CD4-positive, alpha-beta T cell treated with Interleukin-4 for 4 hours (primary cell): ENCODE measurements at places on chromosomes 7 and 10.

DNA sequence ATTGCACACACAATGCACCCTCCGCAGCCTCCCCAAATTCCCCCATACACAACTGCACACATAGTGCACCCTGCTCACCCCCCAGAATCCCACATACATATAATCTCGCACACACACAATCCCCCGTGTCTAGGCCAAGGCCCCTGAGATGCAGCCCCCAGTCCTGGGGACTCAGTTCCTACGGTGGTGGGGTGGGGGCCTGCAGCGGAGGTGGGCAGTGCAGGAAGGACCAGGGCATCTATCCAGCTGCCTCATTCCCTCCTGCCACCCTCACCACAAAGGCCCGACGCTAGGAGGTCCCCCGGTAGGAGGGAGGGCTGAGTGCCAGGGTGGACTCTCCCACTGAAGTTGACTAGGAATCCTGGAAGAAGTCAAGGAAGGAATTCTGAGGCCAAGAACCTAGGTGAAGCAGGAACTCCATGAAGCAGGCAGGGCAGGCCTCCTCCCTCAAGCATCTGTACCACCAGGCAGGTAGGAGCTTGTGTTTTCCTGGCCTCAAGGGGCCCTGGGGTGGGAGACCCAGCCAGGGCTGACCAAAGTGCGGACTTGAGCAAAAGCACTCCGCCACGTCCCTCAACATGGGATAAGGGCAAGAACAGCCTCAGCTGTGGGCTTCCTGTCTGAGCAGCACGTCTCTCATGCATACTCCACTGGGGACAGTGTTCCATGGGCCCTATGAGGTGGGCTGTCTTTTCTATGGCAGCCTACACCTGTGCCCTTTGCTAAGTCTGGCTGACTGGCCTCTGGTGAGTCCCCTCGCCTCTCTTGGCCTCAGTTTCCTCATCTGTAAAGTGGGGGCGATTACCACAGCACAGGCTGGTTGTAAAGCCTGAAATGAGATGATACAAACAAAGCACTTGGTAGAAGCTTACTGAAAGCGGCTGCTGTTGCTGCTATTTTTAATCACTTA is 145.7 kb downstream of the MAPK8 start:
- no peak for DNase-seq

- DNase-seq = peak; percentile 70
Measured at GRCh38 chr7:131057015-131057793, 270.5 kb upstream of the MKLN1 start.

DNA sequence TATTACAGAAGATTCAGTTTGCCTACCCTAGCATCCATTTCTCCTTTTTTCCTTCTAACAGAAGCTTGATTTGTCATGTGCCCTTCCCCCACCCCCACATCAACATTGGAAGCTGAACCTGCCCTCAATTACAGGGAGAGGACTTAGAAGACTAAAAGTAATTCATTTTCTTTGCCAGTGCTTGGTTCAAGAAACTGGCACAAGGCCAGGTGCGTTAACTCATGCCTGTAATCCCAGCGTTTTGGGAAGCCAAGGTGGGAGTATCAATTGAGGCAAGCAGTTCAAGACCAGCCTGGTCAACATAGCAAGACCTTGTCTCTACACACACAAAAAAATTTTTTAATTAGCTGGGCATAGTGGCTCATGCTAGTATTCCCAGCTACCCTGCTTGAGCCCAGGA is 32.6 kb downstream of the CCNJ start:
- DNase-seq = no peak

DNA sequence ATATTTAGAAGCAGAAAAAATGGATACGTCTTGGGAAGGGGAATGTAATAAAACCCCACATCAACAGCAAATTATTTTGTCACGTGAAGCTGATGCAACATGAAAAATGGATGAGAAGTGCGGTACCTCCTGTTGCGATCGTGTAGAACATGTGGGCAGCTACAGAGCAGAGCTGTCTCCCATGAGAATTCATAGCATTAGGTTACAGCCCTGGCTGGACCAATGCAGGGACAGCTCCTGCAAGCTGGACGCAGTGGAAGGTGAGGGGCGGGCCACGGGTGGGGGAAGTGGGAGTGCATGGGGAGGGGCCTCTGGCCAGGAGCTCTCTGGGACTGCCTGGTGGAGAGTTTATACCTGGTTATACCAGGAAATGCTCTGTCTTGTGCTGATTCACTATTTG is 120.3 kb downstream of the GATA3 start:
- DNase-seq = no peak

GRCh38 chr10:96794836-96795733 is 37.0 kb upstream of the LCOR start:
- DNase-seq = no peak

DNA sequence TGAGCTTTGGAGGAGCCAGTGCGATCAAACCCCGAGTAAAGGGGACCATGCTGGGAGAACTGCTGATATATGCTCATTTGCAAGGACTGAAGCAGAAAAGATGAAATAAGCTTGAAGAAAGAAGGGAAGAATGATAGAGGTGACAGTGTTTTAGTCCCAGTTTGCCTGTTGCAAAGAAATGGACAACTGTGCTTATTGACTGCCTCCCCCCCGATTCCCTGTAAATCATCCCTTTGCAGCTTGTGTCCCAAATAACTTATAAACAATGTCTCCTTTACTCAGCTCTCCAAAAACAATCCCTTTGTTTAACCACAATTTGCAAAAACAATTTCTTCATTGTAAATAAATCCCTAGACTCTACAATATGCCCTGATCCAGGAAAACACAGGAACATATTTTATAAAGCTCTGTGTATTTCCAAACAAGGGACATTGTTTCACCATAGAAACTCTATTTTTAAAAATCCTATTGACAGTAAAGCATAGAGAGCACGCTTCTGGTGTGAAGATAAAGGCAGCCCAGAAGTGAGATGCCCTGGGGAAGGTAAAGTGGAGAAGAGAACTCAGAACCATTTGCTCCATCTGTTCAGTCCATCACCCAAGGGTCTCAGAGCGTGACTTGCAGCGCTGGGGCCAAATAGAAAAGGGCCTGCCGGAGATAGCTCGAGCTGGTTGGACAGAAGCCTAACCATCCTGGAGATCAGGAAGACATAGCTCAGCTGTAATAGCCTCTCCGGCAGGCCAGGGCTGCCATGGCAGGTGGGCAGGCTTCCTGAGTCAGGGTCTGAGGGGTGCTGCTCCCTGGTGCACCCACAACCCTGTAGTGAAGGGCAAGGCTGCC is 280.5 kb downstream of the WDR11 start:
- no peak for DNase-seq

DNA sequence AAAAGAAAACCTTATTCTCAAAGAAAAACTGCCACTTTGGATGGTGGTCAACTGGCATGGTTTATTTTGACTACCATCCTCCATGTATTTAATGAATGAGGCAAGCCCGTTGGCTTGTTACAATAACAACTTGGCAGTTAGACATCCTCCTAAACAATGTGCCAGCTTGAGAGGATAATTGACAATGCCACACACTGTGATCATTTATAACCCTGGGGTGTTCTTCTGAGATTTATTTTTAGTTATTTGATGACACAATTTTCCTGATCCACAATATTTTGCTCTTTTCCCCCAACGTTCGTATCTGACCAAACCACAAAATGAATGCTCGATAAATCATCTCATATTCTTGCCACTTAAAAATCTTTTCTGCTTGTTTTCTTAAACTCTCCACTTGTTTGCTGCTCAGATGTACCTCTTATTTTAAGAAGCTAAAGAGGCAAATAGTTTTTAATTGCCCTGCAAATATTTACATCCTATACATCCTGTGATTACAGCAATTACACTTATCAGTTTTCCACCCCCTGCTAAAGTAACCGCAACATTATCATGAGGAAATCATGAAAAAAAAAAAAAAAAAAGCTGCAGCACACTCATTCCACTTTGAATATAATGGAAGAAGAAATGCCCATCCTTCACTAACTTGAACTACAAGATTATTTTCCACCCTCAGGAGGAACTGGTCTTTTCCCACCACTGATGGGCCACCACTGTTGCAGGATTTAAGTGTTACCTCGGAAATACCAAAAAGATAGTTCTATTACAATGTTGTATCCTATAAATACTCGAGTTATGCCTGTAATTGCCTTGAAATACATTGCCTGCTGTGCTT is 119.9 kb downstream of the MBL2 start:
- no peak for DNase-seq

- DNase-seq = no peak
Measured at GRCh38 chr10:6912424-6912823, 332.3 kb upstream of the PRKCQ start.
